ENCODE measurements at places on chromosomes 7 and 10.
A peak's percentile ranks its signal among the peaks of the same experiment; 100 is the strongest.

DNA sequence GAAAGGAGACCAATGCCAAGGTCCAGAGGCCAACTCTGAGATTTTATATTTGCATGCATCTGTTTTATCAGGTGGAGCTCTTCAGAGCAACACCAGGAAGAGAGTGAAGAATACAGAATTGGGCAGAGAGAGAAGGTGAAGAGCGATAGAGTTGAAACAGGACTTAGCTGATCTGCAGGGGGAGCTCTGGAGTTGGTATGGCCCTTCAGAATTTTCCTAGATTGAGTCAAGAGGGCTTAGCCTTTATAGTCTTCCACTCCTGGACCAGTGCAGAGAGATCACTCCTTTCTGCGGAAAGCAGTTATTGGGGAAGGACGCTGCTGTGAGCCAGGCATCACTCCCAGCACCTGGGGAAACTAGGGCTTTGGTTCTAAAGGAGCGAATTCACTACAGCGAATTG lies 105.0 kb upstream of the DGKB start:
- DNase-seq, result peak; percentile 3

DNA sequence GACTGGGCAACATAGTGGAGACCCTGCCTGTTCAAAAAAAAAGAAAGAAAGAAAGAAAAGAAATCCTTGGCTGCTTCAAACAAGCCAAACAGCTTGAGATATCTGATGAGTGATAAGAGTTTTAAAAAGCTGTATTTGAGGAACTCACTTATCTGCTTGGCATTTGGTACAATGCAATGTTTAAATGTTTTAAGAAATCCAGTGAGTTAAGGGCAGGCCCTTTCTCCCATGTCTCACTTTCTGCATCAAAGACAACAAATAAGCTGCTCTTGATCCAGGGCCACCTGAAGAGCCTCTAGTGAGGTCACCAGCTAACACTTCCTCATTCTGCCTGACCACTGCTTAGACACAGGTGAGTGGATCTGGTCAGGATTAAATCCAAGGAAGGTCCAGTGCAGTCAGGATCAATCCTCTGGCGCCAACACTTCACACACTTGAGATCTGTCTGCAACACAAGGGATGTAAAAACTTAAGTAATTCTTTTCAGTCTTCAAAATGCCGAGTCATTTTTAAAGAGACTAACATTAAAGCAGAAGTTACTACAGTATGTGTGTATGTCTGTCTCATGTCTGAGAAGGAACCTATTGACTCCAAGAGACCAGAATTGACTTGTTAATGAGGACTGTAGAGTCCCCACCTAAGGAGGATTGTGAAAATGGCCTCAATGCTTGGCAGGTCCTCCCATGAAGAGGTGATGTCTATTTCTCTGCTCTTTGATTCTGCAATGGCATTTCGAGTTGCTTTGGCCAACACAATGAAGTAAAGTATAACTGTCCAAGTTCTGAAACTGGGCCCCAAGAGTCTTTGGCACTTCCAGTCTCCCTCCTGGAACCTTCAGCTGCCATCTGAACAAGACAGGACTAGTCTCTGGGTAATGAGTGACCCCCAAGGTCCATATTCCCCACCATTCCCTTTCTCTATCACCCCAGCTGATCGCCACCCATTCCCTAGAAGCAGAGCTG lies 43.1 kb downstream of the CREB3L2 start:
- no peak for DNase-seq

- DNase-seq, result no peak
These were observed 558.2 kb upstream of the GALNT17 start for GRCh38 chr7:70573696-70574095.

GRCh38 chr7:141042222-141043193 lies 27.8 kb upstream of the MRPS33 start:
- DNase-seq, result peak; percentile 50

DNA sequence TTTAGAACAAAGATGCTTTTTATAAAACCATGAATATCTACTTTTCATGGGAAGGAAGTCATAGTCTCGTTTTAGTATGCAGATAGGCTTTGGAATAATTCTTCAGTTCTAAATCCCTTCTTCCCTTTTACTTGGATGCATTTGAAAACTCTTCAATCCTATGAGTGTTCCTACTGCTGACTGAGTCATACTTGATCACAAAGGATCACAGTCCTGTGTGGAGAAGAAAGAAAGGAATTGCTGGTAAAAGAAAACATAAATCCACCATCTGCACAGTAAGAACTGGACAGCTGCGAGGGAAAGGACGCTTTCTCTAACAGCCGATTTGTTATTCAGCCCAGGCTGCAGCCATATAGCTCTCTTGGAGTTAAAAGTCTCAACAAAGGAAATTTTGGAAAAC lies 209.9 kb downstream of the SEMA3E start:
- no peak for DNase-seq

- no peak for DNase-seq
These were observed 1.9 kb downstream of the ZKSCAN1 start for GRCh38 chr7:100017300-100017699.

GRCh38 chr7:150728011-150728410 lies 9.2 kb upstream of the GIMAP5 start:
- DNase-seq, result no peak

DNA sequence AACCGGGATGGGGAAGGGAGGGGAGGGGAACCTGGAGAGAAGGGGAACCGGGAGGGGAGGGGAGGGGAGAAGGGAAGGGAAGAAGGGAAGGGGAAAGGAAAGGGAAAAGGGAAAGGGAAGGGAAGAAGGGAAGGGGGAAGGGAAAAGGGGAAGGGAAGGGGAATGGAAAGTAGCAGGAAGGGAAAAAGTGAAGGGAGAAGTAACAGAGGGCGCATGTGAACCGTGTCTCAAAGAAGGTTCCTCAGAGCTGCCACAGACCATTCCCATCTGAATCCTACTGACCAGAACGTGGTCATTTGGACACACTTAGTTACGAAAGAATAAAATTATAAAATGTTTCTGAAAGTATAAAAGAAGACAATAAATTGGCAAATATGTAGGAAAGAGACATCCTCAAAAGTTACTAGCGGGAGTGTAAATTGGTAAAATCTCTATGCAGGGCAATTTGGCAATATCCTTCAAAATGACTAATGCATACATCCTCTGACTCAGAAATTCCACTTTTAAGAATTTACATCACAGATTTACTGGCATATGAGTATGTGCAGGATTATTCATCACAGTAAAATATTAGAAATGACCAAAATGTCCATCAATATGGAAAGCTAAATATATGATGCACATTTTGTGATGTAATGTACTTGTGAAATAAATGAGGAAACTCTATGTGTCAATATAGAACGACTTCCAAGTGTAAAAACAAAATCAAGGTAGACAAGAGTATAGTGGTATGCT lies 12.9 kb downstream of the C10orf67 start:
- DNase-seq, result peak; percentile 89

All from EH (cell line).